ENCODE measurements at places on chromosomes 12 and 14.

DNA sequence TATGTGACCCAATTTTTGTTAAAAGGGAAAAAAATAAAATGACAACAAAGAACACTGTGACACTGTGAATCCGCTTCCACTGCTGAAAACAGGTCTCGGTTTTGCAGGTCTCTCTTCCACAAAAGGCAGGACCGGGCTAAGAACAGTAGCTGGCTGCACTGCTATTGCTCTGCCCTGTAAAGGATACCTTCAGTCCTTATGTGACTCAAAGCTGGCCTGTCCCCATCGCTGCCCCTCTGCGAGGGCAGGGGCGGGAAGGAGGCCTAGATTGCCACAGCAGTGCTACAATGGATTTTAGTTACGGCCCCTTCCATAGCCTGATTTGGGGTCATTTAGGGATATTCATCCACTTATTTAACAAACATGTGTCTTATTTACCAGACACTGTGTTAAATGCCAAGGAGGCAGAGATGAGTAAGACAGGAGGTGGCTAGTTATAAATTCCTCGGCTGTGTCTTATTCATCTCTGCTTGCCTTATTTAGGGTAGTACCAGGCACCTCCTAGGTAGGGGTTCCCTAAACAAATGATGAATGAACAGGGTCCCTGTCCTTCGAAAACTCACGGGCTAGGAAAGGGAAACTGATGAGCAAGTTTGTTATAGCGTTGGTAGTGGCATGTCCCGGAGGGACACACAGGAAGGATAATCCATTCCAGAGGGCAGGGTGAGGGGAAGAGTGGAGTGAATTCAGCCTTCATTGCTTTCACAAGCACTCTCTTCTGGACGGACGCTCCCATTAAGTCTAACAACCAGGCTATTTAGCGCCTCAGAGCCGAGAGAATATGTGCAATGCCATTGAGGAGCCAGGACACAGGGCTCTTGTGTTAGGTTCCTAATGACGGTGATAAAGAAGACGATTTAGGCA, 73.3 kb downstream of the EID3 start:
- DNase-seq: peak; percentile 17

- peak; percentile 57 for DNase-seq
These were observed 31.2 kb upstream of the CHPT1 start for GRCh38 chr12:101666052-101666728.

DNA sequence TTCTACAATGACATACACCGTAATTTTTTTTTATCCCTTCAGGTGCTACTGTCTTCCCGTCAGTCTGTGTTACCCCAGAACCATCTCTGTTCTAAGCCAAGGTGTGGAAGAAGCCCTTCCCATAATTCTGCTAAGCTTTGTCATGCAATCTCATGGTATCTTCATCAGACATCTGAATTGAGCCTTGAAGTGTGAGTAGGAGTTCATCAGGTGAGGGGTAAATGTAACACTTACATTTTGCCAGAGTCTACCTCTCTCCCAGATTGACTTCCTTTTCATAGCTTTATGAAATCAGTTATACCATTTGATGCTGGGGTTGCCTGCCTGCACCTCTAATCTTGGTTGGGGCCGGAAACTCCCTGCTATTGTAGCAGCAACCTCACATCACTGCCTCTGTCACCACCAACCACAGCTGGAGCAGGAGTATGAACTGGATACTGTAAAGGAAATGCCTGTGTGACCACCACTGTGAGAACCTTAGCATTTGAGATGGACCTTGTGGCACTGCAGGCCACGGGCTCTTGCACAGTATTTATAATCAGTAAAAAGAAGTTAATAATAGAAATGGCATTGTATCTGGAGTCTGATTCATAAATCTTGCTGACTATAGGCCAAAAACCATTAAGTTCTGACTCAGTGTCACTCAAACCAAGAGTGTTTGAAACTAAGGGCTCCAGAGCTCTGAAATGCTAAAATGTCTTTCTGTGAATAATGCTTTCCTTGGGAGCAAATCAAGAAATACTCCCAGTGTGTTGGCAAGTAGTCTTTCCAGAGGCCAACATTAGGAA, 58.7 kb upstream of the STK38L start:
- DNase-seq: no peak

DNA sequence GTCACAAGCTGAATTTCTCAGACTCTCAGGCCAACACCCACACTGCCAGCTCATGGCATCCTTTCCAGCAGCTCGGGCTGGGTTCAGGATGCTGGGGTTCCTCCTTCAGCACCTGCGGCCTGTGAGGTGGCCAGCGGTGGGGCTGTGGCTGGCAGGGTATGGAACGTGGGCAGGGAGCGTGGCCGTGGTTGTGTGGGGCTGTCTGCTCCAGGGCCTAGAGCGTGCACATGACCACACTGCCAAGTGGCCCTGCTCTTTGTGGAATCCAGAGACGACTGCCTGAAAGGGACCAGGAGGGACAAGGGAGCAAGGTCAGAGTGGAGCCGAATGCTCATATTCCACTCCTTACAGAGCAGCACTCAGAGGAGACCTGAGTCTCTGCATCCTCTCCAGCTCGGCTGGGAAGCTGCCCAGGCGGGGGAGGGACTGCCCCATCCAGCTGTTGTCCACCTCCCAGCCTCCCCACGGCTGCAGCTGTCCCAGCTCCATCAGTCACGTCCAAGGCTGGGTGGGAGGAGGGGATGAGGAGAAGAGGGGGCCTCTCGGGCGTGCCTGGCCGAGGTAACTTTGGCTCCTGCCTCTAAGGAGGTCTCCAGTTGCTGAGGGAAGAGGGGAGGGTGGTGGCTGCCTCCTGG, 71.3 kb downstream of the TSPAN9 start:
- DNase-seq: no peak

GRCh38 chr14:101096551-101096950, 193.0 kb upstream of the RTL1 start:
- no peak for DNase-seq

- DNase-seq: no peak
These were observed 54.3 kb upstream of the NPFF start for GRCh38 chr12:53561590-53561953.

DNA sequence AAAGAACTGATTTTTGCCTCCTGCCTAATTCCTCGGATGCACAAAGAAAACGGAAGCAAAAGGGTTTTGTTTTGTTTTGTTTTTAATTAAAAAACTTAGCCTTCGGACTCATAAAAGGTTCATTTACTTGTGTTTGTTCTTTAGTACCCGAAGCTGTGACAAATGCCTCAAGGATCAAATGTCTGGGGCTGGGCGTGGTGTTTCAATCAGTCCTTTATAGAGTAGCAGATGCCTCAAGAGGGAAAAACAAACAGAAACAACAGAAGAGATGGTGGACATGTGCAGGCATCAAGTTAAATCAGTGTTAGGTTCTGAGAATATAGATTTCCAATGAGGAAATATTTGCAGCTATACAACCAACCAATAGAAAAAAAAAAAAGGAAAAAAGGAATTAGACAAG, 1.6 kb upstream of the WIF1 start:
- DNase-seq: no peak

DNA sequence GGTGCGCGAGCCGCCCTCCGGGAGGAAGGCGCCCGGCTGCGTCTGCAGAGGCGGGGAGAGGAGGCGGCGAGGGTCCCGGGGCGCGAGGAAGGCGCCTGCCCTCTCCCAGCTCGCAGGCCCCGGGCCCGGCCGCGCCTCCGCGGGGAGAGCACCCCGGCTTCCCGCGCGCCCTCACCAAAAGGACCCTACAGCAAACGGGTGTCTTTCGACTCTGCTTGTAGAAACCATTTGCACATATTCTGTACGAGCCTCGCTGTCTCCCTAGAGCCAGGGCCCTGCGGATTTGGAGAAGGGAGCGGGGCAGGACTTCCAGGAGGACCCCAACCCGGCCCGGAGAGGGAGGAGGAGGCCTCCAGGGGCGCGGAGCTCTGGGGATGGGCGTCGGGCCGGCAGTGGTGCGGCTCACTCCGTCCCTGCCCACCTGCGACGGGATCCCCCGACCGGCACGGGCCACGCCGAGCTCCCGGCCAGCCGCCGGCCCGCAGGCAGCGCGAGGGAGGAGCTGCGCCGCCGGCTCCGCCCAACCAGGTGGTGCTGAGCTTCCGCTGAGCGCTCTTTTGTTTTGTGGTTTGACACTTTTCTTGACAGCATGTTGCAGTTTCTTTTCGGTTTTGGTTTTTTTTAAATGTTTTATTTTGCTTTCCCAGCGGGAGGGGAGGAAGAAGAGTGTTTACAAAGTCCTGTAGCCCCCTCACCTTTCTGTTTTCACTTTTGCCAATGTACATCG, 103.3 kb upstream of the FKBP4 start:
- DNase-seq: no peak

GRCh38 chr12:28993720-28994119, 155.4 kb upstream of the FAR2 start:
- DNase-seq: no peak

- no peak for DNase-seq
These were observed 115.1 kb downstream of the BEGAIN start for GRCh38 chr14:100472094-100472455.

DNA sequence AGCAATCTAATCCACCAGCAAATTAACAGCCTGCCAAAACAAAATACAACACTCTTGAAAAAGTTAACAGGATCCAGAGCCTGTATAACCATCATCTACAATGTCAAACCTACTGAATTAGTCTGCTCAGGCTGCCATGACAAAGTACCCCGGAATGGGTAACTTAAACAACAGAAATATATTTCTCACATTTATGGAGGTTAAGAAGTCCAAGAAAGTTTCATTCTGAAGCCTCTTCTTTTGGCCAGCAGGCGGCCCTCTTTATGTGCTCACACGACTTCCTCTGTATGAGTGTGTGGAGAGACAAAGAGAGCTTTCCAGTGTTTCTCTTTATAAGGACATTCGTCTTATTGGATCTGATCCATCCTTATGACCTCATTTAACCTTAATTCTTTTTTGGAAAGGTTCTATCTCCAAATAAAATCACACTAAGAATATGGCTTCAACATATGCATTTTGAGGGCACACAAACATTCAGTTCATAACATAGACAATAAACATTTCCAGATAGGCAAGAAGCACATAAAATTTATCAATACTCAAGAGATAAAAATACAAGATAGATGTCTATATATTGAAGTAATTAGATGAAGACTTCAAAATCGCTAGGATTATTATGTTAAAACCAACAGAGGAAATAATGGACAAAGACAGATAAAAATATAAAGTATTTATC, 5.9 kb upstream of the RERG start:
- peak; percentile 20 for DNase-seq

- no peak for DNase-seq
These were observed 364.9 kb upstream of the KITLG start for GRCh38 chr12:88945051-88945732.

All from globus pallidus (tissue), 1 donor.